ENCODE measurements at places on chromosomes 12 and 14.

DNA sequence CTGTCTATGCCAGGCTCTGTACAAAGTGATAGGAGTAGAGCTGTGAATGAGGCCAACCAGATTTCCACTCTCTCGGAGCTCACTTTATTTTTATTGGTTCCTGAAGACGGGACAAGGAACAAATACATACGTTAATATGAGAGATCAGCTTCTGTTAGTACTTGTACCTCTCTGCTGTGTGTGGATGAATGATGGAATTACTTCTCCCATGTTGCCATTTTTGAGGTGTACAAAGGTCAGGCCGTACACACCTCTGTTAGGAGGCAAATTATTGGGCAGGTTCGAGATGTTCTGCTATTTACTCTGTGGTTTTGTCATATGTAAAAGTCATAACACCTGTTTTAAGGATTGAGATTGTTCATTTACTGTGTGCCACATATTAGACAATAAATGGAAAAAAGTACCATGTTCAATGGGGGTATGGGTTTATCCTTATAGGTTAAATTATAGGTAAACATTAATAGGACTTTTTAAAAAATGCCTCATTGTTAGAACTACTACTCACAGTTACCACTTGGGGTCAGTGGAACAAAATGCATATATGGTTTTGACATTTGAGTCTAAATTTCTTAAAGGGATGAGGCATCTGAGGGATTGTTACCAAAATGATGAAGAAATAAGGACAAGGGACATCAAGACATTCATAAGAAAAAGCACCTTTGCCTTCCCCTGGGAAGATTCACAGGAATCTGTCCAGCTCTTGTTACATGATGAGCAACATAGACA is 26.9 kb downstream of the WBP11 start:
- DNase-seq = no peak

GRCh38 chr12:76366163-76366562 is 17.9 kb upstream of the BBS10 start:
- DNase-seq = no peak

GRCh38 chr12:66629138-66629870 is 49.6 kb downstream of the GRIP1 start:
- no peak for DNase-seq

- no peak for DNase-seq
Measured at GRCh38 chr12:91924827-91925226, 220.8 kb downstream of the BTG1 start.

GRCh38 chr12:121628037-121628436 is 1.7 kb downstream of the ORAI1 start:
- DNase-seq = no peak

DNA sequence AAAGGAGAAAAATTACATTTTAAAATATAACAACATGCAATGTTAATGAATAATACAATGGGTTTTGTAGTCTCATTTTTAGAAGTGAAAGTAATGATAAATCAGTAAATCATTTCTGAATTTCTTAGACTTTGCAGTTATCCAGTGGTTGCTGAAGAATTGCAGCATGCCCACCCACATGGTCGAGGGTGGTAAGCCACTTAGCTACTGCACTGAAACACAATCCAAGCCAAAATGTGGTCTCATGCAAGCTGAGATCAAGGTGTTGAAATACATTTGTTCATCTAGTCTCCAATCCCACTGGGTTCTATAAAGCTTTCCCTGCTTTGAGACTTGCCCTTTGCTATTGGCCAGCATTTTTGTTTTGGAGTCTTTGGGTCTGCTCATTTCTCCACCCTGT is 247.9 kb downstream of the NELL2 start:
- no peak for DNase-seq

DNA sequence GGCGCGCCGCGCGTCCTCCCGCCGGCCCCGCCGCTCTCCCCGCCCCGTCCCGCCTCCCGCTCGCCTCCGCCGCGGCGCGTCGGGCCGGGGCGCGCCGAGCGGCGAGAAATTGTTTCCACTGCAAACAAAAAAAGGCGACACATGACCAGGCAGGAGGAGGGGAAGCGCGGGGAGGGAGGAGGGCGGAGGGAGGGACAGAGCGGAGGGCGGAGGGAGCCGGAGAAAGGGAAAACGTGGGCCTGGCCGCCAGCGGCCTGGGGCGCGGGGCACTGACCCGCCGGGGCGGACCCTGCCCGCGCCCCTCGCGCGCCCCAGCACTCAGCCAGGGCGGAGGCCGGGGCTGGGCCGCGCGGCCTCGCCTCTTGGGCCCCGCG is at the start of gene FOXN3:
FOXN3 (minus strand) TSS at position 143 of the 374 bp plus-strand sequence. CDS start 4,757 bp downstream, outside the sequence.
- DNase-seq = peak; percentile 68

DNA sequence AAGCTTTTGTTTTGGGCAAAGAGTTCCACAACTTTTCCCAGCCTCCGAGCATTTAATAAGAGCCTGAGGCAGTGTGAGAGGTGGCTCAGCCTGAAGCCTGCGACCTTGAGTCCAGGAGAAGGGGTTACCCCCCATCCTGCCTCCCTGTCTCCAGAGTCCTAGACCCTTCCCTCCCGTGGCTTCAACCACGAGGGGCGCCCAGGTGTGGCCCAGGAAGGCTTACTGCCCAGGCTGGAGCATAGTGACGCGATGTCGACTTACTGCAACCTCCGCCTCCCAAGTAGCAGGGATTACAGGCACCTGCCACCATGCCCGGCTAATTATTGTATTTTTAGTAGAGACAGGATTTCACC is 641 bp downstream of the LRRC43 start:
- no peak for DNase-seq

- DNase-seq = no peak
Measured at GRCh38 chr12:68796399-68796798, 11.6 kb upstream of the MDM2 start.

- no peak for DNase-seq
Measured at GRCh38 chr14:67516676-67517075, 16.4 kb upstream of the PLEKHH1 start.

DNA sequence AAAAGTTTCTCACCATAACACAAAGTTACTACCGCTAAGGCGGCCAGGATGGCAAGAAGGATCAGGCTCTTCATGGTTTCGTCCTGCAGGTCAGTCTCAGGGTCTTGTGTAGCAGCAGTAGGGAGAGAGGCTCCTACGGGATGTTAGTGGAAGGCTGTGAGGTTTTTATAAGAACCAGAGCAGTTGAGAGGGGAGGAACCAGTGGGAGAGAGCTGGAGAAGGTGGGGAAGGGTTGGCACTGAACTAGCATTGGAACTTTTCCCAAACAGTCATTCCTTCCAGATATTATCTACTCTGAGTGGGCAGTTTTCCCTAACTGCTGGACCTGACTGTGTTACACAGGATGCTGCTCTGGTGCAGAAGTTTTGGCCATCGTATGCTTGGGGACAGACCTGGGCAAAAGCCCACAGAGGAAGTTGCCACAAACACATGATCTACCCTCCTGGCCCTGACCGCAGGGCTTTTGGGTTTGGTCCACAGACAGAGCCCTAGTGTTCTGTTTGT is at the start of gene MGP:
MGP (minus strand) TSS at position 137 of the 504 bp plus-strand sequence; CDS start at position 74, 63 bp downstream.
- DNase-seq = no peak

DNA sequence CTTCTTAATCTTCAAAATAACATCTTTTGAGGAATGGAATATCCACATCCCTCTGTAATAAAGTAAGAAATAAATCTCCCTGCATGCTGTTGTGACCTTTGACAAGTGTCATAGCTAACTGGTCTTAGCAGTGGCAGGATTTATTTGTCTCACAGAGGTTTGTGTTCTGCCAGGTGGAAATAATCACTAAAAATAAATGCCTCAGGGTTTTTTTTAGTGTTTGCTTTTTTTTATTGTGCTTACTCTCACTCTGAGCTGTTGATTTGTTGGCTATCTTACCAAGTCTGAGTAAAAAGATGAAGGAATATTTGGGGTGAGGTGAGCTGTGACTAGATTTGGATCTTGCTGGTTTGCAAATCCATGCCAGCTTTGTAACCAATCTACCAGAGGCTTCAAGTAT is 285.4 kb downstream of the ALG10B start:
- DNase-seq = no peak

GRCh38 chr14:94115631-94116030 is 5.1 kb downstream of the IFI27 start:
- no peak for DNase-seq

DNA sequence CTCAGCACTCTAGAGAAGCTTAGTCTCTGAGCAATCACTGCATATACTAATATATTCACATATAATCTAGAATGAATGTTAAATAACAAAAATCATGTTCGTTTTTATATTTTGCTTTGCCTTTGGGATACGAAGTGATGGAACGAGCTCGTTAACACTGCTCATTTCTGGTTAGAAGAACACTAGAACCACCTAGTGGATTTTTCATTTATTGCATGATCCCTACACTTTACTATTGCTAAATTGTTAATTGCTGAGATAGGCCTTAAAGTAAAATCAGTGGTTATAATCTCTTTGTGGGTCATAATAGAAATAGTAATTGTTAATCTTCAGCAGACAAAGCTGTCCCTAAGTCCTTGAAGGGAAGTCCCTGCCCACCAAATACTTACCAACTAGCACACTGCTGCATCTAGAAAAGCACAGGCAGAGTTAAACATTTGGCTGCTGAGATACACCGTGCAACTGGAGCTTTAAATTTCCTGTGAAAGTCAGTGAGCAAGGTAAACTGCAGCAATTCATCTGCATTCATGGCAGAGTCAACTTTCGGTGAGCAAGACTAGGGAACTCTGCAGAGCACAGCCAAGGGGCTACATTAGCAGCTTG is 353.7 kb downstream of the APAF1 start:
- DNase-seq = no peak

- no peak for DNase-seq
Measured at GRCh38 chr12:98438656-98439230, 76.6 kb upstream of the TMPO start.

- no peak for DNase-seq
Measured at GRCh38 chr12:54683398-54683797, 35.2 kb upstream of the DCD start.

- no peak for DNase-seq
Measured at GRCh38 chr12:6364044-6364374, 11.4 kb downstream of the SCNN1A start.

GRCh38 chr14:91985521-91986255 is 38.2 kb upstream of the FBLN5 start:
- no peak for DNase-seq

- no peak for DNase-seq
Measured at GRCh38 chr12:8665759-8666158, 3.1 kb upstream of the MFAP5 start.

- no peak for DNase-seq
Measured at GRCh38 chr12:103513875-103514274, 18.1 kb upstream of the C12orf42 start.

DNA sequence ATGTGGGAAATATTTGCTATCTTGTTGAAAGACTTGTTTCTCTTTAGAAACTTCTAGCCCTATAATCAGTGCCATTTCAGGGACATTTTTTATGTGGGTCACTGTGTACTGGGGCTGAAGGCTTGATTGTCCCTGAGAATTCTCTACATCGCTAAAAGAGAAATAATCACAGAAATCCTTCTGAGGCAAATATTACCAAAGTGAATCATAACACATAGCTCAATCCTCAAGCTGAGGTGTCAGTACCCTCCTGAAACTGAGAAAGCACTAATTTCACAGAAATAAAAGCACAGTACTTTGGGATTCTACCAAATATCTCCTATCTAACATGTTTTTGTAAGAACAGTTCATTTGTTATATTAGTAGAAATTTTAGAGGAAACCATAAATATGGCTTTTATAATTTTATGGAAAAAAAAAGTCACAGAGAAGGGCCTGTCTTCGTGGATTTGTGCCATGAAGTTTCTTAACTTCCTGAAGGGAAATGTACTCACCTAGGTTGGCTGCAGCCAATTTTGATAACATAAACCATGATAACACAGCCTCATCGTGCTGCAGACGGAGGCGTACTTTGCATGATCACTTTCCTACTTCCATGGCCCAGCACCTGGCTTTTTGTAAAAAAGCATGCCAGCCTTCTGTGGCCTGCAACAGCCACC is 163.7 kb upstream of the HIF1A start:
- DNase-seq = no peak

DNA sequence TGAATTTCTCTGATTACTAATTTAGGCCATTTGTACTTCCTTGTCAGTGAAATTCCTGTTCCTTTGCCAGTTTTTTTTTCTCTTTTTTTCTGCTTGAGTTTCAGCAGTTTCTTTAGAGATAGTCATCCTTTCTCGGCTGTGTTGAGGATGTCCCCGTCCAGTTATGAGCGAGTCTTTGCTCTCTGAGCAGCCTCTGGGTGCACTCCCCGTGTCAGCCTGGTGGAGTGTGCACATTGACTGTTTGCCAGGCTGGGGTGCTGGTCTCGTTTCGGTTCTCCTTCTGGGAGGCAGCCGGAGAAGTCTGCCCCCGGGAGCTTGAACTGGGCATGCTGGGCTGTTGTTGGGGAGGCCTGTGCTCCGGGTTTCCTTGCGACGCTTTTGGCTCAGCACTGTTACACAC is 3.0 kb downstream of the PACS2 start:
- DNase-seq = no peak

- no peak for DNase-seq
Measured at GRCh38 chr12:121933522-121934308, 15.3 kb downstream of the CFAP251 start.

DNA sequence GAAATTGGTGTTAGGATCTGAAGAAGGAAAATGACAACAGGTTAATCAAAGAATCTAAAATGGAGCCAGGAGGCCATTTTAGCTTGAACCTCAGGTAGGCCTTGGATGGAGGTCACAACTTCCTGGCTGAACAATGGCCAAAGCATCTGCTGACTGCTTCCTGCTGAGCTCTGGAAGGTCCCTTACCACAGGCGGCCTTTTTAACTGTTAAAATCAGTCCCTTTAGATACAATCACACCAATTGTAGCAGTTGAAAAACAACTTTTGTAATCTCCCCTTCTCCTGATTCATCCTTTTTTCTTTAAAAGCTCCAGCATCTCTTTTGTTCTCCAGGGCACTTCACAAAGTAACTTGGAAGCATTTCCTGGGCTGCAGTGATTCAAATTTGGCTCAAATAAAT is 388.8 kb downstream of the PDZRN4 start:
- DNase-seq = no peak

GRCh38 chr12:76518699-76519098 is 40.9 kb downstream of the OSBPL8 start:
- DNase-seq = no peak

DNA sequence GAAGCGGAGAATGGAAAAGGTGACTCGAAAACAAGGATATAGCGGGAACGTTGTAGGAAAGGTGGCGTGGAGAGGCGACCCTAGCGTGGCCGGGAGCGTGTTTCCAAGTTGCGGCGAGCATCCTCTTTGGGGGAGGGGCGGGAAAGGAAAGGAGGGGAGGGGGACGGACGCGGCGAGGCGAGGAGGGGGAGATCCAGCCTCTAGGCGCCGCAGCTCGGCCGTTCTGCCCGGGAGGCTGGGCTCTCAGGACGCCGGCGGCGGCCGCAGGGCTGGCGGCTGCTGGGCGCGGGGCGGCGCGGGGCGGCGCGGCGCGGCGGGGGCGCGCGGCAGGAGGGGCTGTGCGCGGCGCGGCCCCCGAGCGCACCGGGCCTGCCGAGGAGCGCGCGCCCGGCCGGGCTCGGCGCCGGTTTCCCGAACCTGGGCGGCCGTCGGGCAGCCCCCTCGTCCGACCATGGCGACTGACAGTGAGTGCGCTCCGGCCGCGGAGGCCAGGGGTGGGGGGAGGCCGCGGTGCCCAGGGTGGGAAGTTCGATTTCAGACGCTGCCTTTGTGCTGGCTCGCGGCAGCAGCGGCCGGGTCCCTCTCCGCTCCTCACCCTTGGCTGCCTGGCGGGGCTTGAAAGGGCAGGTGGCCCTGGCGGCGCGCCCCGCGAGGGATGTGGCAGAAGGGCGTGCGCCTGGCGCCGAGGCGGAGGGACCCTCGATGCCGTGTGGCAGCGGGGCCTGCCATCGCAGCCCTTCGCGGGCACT is 50.3 kb downstream of the SNAPC1 start:
- no peak for DNase-seq

Data from activated T-helper 1 cell treated with anti-CD3 and anti-CD28 coated beads, Interleukin-2, amount 50 U/mL, for 16 hours (primary cell).